ENCODE measurements at places on chromosomes 11 and 22.
A peak's percentile ranks its signal among the peaks of the same experiment; 100 is the strongest.

DNA sequence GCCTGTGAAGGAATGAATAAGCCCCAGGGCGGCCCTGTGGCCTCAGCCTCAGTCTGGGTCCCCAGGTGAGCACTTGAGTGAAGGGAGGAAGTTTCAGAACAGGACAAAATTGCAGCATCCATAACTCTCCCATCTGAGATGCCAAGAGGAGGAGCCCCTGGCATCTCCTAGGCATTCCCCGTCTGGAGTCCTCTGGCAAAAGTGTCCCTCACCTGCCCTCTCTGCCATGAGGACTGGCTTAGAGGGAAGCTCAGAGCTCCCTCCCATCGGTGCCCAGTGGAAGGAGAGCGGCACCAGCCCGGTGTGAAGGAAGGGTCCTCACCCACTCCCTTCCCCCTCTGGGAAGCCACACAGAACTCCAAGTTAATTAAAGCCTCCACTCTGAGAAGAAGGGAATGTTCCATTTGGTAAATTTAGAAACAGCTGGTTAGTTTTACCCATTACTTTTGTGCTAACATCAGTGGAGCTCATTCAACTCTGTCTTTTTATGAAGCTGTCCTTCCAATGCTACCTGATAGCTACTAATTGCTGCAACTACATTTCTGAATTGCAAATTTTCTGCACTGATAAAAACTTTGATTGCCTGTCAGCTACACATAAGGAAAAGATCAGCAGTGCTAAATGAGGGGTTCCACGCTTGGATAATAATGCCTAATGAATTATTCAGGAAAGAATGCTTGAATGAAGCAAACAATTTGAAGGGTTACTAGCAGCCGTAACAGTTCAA lies 123.3 kb upstream of the RCN1 start:
- no peak for DNase-seq

- DNase-seq = no peak
These were observed 101.8 kb downstream of the NAV2 start for GRCh38 chr11:19814421-19814820.

DNA sequence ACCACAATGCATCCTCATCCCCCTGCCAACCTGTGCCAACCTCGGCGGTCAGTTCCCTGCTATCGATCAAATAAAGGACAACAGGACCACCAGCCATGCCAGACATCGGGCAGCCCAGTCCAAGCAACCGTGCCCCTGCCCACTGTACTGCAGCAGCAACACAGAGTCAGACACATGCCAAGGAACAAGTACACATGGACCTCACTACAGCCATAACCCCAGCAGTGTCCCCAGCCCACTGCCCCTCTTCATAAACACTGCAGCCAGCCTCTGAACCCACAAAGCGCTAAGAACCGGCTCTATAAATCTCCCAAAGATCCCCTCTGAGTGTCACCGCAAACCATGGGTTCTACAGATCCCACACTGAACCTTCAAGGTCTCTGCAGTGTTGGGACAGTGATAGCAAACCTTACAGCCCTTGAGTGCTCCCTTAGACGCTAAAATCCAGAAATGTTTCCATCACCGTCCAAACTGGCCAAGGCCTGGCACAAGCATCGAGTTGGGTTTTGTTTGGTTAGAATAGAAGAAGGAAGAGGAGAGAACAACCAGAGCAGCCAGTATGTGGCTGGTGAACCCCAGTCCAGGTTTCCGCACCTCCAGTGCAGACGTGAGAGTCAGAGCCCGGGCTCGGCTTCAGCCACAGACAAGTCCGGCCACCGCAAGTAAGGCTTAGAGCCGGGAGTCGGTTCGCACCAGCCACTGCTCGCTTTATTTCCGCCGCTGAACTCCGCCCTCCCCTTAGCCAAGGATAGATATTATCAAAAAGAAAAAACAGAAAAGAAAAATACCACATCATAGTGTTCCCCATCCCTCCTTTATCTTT lies 7.9 kb downstream of the PAX6 start:
- DNase-seq = no peak

GRCh38 chr22:38736257-38736570 lies 19.6 kb downstream of the SUN2 start:
- DNase-seq = no peak

DNA sequence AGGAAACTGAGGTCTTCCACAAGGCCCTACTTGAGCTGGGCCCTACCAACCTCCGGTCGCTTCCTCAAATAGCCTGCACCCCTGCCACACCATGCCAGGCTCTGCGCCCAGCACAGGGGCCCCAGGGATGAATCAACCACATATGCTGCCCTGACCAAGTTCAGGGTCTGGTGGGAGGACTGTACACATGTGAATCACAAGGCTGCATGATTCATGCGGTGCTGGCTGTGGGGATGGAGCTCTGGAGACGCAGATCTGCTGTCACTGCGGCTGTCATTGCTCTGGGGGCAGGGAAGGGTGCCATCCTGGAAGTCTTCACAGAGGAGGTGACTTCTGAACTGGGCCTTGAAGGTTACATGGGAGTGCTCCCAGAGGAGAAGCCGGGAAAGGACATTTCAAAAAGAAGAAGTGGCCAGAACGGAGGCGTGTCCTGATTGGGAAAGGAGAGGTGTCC lies 21.5 kb downstream of the CYTH4 start:
- peak; percentile 84 for DNase-seq

DNA sequence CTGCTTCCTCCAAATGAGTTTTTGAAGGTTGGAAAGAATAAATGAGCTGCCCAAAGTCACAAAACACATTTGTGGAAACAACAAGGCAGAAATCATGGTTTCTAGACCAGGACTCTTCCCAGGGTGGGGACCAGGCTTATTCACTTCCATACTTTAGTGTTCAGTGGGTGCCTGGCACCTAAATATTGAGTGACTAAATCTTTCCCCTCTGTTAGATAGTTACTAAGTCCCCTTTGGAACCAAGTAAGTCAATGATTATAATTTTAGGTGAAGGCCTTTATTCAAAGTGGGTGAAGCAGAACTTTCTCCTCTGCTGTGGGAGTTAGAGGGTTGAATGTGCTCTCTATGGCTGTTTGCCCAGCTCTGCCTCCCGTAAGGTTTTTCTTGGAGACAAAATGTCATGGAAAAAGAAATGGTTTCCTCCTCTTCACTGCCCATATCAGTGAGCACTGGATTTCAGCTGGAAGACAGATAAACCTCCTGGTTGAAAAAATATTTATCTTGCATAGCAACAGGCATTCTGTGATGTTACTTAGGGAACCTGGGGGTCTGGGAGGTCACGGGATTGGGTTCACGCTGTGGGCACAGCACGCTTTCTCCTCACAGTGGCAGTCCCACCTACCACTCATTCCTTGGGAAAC lies 117.8 kb downstream of the CCDC81 start:
- no peak for DNase-seq

DNA sequence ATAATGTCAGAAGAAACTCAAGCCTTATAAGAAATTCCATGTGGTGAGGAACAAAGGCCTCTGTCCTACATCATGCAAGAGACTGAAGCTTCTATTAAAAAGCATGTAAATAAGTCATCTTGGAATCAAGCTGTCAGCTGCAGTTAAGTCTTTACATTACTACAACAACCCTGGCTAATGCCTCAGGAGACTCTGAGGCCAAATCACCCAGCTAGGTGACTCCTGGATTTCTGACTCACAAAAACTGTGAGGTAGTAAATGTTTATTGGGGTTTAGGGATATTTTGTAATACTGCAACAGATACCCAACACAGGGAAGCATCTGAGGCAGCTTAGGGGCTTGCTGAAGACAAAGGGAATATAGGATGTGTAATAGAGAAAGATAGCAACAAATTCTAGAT lies 89.6 kb downstream of the C11orf87 start:
- DNase-seq = no peak

GRCh38 chr11:36510594-36510942 lies 496 bp upstream of the TRAF6 start:
- DNase-seq = no peak

DNA sequence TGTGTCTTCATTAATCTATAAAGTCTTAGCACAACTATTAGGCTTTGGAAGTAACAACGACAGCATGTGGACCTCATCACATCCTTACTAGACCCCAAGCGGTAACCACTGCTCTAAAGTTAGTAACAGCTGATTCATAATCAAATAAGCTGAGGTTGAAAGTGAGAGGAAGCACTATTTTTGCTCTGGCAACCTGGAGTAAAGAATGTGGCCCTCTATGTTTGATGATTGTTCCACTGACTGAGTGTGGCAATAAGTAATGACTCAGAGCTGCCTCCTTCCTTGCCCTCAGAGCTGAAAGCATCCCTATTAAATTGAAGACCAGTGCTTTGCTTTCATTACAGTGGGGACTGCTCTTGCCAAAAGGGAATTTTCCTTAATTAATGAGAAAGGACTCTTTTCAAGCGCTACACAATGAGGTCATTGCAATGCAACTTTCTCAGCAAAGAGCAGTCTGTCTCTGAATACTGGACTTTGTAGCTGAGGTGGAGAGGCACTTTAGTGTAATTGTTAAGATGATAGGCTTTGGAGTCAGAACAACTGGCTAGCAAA lies 906.1 kb upstream of the RAG2 start:
- DNase-seq = peak; percentile 93

DNA sequence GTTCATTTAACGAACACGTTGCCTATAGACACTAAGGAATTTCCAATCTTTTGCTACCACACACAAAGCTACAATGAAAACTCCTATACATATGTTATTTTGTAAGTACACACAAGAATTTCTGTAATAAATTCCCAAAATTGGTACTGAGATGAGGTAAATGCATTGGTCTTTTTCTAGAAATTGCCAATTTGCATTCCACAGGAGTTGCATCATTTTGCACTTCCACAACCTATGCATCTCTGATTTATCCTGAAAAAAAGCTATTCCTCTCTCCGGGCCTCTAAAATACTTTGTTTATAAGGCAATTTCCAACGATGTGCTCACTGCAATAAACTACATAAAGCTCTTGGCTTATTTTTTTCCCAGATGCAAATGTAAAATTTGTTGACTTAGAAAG lies 24.9 kb downstream of the IMMP1L start:
- DNase-seq = no peak

DNA sequence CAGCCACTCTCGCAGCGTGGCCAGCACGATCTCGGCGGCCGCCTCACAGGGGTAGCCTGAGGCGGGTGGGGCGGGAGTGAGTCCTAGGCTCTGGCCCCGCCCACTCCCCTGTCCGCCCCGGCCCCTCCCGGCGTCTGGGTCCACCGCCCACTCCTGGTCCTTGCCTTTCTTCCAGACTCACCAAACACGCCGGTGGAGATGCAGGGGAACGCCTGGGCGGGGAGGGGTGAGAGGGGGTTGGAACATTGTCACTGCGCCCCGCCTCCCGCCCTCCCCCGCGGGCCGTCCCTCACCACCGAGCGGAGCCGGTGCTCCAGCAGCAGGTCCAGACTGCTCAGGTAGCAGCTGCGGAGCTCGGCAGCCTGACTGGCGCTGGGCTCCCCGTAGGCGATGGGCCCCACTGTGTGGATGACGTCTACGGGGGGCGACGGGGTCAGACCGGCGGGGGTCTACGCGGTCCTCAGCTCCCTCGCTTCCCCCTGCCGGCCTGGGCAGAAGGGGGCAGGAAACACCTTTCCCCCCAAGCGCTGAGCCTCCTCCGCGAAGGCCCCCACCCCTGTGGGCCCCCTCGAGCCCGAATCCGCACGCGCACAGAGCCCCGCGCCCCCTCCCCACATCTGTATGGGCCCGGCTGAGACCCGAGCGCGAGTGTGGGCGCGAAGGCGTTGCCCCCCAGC lies 13.2 kb downstream of the OTUB1 start:
- DNase-seq = no peak

- no peak for DNase-seq
These were observed 87.6 kb upstream of the PICALM start for GRCh38 chr11:86156397-86156955.

Data from kidney epithelial cell (primary cell).